ENCODE measurements at places on chromosomes 1 and 21. TPM values are rescaled to one million over a fixed set of nuclear protein-coding genes. Genes with fewer than 3 reads are reported as not detected.

The NBPF3 gene
- total RNA-seq, result 9.4 TPM

The SH2D5 gene
- total RNA-seq, result 1.6 TPM

The S100A4 gene
- 109 TPM for total RNA-seq

The RAB42 gene
- total RNA-seq, result not detected

The TAS1R3 gene
- 0.13 TPM for total RNA-seq

- DNase-seq, result peak; percentile 4
Measured at GRCh38 chr1:192639607-192640368, 3.8 kb downstream of the RGS13 start.

- no peak for DNase-seq
Measured at GRCh38 chr1:215830226-215830810, 263.2 kb downstream of the KCTD3 start.

GRCh38 chr1:43505077-43505780 is 25.5 kb upstream of the PTPRF start:
- DNase-seq, result no peak

DNA sequence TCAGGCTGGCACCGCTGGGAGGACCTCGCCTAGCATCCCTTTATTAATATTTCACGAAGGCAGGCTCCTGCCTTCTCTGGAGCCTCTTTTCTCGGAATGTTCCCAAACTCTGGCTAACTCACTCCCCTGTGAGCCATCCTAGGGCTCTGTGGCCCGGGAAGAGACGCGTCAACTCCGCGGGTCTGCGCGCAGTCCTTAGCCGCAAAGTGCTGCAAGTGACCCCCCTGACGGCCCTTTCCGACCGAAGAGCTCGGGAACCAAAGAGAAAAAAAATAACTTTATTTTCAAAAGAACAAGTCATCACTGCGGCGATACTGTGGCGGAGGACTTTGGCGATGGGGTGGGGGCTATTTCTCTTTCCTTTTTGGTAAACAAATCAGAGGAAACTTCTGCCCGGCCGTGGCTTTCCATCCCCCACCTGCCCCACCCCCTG is 14.6 kb downstream of the NR5A2 start:
- no peak for DNase-seq

DNA sequence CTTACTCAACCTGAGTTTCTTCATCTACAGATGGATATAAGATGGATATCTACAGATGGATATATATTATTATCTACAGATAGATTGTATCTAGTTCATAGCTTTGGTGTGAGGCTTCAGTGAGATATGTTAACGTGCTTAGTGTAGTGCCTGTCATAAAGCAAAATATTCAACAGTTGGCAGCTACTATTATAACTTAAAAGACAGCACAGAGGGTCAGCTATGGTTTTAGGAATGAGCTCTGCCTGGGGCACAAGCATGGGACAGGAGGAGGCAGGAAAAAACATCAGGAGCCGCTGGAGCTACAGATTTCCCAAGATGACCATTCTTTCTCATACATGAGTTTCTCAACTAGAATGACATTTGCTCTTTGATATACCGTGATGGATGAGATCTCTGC is 1.3 kb upstream of the CYB5R1 start:
- DNase-seq, result no peak

DNA sequence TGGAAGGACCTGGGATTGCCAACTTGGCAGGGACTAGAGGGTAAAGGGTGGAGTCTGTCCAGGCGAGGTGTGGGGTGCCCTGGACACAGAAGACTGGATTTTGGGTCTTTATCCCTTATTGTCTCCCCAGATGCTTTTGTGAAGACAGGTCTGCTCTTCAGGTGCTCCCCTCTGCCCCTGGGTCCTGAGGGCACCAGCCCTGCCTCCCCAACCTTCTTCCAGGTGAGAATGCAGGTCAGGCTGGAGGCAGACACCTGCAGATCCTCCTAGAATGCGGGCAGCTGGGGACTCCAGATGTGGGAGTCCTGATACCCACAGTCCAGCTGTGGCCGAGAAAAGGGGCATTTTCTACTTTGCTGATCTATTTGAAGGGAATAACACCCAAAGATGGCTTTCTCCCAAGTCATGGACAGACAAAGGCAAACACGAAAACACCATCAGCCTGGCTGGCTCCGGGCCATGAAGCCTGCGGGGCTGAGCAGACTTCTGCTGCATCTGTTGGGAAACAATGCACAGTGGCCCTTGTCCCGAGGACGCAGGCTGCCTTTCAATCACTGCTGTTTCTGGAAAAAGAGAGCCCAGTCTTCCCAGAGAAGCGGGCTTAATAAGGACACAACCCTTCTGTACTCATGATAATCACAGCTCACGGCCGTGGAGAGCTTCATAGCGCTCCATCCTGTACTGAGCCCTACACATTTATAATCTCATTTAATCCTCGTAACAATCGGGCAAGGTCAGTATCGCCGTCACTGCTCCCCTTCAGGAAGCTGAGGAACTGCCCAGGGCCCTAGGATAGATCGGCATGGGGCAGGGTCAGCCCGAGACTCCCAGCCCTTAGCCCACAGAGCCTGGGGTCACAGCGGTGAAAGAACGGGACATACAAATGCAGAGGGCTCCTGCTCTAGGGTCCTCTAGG is 62.0 kb upstream of the ABCG1 start:
- no peak for DNase-seq

GRCh38 chr1:93033785-93034184 is 45.3 kb upstream of the MTF2 start:
- DNase-seq, result no peak

DNA sequence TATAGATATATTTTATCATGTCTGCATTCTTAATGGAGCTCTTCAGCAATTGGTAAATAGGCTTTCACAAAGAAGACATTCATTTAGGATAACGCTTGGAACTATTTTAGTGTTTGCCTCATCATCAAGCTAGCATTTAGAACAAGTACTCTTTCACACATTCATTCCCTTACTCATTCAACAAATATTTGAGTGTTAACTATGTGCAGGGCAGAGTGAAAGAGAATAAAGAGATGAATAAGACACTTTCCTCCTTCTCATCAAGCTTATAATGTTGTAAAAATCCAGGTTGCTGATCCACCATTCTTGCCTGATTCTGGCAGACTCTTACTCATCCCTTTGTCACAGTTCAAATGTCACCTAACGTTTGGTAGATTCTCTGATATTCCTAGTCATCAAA is 386.3 kb upstream of the BEND5 start:
- no peak for DNase-seq
